ENCODE measurements at places on chromosomes 12 and 14. TPM values are rescaled to one million over a fixed set of nuclear protein-coding genes. Genes with fewer than 3 reads are reported as not detected.

DNA sequence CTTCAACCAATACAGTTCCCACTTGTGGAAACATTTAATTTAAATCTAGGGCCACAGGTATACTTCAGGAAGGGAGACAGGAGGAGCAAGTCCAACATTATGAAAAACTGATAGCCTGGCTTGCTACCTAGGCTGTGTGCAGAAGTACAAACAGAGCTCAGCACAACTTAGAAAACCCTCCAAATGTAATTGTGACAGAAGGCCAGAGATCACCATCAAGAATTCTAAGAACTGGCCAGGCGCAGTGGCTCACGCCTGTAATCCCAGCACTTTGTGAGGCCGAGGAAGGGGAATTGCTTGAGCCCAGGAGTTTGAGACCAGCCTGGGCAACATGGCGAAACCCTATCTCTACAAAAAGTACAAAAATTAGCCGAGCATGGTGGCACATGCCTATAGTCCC is 14.1 kb downstream of the ATP2B1 start:
- DNase-seq, result no peak

The RND1 gene
- not detected for total RNA-seq

GRCh38 chr14:81068176-81068782 is 112.9 kb downstream of the TSHR start:
- DNase-seq, result no peak

DNA sequence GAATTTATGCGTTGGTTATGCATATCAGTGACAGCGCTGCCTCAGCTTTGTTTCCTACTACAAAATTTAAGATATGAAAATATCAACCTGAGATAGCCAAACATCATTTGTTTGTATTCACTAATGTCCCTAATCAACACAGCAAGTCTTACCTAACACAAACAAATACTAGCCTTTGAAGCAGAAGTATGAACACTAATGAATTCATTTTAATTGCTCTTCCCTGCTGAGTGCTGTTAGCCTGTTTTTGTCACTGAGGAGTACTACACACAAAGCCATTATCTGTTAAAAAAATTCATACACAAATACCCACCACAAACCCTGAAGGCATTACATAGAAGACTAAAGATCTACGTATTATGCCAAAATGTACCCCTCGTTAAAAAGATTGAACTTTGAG is 150.8 kb downstream of the HELB start:
- DNase-seq, result no peak

The KRT73 gene
- total RNA-seq, result not detected

DNA sequence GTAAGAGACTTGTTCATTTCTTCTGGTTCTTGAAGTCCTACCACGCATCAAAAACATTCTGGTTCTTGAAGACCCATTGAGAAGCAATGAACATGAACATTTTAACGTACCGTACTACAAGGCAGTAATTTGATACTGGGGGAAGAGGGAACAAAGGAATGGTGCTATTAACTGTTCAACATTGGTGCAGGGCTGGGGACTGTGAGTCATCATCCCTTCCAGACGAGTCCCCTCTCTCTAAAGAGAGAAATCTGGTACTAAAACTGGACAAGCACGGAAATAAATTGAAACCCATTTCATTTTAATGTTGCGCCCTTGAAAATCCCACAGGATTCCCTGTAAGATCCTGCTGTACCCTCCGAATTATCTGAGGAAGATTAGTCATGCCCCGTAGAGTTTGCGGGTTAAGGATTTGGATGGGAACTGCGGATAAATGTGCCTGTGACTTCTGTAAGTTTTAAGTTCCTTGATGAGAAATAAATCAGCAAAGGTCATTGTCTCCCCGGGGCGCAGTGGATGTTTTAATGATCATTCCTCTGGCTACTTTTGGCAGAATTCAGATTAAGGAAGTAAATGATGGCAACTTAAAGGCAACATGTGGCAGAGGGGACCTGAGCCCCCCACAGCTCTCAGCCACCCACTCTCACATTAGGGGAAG is 78.6 kb downstream of the KCNK13 start:
- DNase-seq, result no peak

GRCh38 chr12:116892349-116893140 is 11.3 kb upstream of the HRK start:
- DNase-seq, result no peak

DNA sequence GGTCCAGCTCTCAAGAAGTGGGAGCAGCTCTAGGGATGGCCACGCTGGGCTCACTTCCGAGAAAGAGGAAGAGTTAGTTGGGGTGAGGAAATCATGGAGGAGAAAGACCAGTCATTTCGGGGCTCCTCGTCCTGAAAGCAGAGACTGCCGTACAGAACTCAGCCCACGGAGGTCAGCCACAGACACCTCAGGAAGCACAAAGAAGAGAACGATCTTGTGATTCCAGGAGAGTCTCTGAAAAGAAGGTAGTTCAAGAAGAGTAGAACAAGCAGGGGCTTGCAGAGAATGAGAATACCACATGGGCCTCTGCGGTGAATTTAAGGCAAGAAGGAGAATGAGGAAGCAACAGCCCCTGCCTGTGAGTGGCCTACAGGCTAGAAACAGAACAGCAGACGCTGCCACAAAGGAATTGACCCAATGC is 311.9 kb downstream of the CACNA1C start:
- DNase-seq, result no peak

- no peak for DNase-seq
Measured at GRCh38 chr14:37118673-37119366, 53.6 kb downstream of the SLC25A21 start.

The DTX1 gene
- 17.5 TPM for total RNA-seq

DNA sequence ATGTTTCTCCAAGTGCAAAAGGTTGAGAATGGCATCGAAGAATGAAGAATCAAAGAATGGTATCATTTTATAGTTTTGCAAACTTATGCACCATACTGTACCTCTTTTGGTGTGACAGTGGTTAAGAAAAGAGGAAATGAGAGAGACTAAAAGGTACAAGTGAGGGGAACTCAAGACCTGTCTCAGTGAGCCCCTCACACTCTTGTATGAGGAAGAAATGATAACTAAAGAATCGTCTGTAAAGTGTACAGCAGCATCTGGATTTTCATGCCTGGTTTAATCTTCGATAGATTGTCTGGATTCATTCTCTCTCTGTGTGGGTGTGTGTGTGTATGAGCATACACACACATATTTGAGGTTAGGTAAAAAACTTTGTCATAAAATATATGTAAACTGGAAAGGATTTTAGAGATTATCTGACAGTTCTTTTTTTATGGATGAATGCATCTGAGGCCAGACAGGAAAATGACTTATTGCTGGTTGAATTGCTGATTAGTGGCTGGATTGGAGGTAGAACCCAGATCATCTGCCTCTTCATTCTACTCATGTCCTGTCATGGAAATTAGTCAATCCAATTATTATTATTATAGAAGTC is 16.0 kb upstream of the SLC38A2 start:
- DNase-seq, result no peak

- no peak for DNase-seq
Measured at GRCh38 chr12:131230340-131231031, 276.8 kb downstream of the ADGRD1 start.

The CAPZA3 gene
- not detected for total RNA-seq

DNA sequence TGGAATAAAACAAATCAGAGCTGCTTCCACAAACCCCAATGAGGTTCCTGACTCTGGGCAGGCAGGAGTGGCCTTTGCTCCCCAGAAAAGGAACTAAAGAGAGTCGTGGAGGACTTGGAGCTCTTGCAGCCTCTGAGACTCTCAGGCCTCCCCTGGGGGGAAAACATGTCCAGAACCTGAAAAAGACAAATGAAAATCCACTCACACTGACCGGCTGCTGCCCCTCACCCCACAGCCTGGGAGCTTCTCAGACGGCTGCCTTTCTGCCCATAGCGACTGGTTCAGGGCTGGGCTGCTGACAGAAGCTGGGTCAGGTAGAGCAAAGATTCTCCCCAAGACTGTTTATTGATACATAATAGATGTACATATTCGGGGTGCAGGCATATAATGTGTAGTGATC is 356.0 kb downstream of the ADGRD1 start:
- no peak for DNase-seq

The CCDC197 gene
- not detected for total RNA-seq

The C1QL4 gene
- total RNA-seq, result not detected

- DNase-seq, result no peak
Measured at GRCh38 chr12:124030510-124030909, 57.5 kb downstream of the ZNF664 start.

- DNase-seq, result no peak
Measured at GRCh38 chr12:100267603-100268281, 765 bp downstream of the SCYL2 start.

- DNase-seq, result no peak
Measured at GRCh38 chr14:65425885-65426284, 13.4 kb downstream of the FUT8 start.

DNA sequence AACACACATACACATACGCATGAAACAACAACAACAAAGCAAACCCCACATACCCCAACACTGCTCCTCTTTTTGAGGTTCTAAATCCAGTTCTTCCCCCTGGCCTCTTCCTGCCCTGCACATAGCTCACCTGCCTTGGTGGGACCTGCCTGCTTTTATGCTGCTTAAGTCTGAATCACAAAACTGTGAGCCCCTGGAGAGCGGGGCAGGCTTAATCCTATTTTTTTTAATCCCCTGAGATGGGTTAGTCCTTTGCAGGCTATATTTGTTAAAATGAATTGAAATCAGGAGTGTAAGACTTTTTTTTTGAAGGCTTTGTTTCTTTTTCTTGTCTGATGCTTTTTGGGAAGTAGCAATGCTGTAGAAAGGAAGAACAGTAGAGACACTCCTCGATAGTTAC is 84.6 kb upstream of the MAX start:
- DNase-seq, result no peak

The LMNTD1 gene
- 1.3 TPM for total RNA-seq

DNA sequence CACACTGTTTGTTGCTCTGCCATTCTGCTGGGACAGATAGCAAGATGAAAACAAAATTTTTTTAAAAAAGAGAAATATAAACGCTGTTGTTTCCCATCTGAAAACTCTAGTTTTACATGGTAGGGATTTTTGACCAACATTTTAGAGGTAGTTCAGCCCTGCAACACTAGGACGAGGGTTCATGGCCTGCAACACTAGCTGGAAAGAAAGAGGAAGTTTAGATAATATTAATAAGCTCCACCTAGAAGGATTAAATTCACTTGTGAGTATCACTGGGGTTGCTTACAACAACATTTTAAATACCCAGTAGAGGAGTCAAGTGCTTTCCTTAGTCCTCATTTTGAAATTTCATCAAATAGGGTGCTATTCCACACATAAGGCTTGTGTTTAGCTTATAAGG is 68.2 kb downstream of the SRGAP1 start:
- DNase-seq, result no peak

DNA sequence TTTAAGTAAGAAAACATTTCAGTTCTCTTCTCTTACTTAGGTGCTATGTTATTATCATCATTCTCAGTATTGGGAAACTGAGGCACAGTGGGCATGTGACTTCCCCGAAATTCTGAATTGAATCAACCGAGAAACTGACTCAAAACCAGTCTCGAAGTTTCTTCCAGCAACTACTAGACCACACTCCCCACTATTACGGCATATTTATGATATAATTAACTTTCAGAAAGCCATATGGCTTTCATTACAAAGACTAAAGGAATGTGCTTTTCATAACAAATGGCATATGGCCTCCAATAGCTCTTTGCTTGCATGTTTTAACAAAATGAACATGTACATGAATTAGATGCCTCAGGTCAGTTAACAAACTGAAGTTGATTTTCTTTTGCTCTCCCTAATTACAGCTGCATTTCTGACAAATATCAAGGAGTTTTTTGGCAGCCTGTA is 182.9 kb upstream of the SLC38A2 start:
- DNase-seq, result no peak

DNA sequence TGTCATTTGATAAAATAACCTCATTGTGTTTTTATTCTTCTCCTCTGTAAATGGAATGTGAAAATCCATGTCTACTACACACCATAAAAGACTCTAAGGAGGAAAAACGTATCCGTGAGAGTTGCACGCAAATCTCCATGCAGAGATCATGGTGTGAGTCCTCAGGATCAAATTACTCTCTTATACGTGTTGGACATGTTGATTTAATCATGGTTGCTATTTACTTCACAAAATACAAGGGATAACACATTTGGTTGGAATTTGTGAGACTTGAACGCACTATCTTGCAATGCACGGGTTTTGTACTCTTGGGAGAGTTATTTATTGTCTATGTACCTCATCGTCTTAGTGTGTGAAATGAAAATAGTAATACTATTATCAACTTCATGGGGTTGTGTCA is 128.0 kb upstream of the RASSF8 start:
- DNase-seq, result no peak

- DNase-seq, result no peak
Measured at GRCh38 chr14:73290279-73290678, 53.0 kb downstream of the PAPLN start.

- no peak for DNase-seq
Measured at GRCh38 chr14:27386391-27386790, 788.6 kb upstream of the NOVA1 start.

DNA sequence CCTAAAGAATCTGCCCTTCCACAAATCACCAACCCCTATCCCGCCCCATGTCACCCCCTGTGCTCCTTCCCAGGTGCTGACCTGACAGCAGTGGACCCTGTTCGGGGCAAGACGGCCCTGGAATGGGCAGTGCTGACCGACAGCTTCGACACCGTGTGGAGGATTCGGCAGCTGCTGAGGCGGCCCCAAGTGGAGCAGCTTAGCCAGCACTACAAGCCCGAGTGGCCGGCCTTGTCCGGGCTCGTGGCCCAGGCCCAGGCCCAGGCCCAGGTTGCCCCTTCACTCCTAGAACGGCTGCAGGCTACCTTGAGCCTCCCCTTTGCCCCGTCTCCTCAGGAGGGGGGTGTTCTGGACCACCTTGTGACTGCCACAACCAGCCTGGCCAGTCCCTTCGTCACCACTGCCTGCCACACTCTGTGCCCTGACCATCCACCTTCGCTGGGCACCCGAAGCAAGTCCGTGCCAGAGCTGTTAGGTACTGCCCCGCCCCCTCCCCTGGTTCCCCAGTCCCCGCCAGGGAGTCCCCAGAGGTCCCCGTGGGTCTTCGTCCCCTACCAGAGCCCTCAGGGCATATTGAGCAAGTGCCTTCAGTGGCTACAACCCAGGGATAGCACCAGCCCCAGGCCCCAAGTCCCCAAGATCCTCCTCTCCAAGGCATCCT is 2.7 kb downstream of the ANKRD33 start:
- no peak for DNase-seq

The POTEG gene
- not detected for total RNA-seq

DNA sequence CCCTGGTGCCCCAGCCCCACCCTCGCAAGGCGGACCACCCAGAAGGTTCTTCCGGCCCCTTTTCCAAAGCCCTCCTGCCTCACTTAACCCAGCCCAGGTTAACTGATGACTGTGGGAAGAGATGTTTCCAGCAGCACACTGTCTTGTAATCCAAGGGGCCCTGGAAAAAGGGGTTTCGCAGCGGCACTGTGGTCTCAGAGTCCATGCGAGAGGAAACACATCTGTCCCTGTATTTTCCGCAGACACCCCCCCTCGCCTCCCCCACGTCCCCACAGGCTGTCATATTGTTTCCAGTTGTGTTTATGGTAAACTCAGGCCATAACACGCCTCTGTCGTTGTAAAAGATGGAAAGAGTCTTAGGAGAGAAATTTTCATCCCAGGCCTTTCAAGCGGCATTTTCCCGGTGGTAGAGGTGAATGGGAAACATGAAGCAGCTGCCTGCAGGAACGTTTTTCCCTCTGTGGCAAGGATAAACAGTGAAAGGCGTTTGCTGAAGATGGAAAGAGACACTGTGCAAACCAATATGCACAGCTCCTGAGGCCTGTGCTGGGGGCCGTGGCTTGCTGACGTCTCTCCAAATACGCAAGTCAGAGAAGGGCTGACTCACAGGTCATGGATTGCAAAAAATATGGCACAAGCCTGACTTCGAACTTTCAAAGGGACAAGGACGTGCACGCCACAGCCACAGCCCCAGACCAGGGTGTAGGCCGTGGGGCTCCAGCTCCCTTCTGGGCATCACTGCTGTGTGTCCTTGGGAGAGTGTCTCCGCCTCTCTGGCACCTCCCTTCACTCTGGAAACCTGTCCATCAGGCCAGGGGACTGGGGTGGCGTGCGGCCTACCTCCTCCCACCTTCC is 22.5 kb upstream of the FZD10 start:
- DNase-seq, result no peak

All from body of pancreas (tissue), 4 donors.